ENCODE measurements at places on chromosomes 2 and 18.
A peak's percentile ranks its signal among the peaks of the same experiment; 100 is the strongest.

- no peak for DNase-seq
Measured at GRCh38 chr2:100616841-100617390, 54.1 kb downstream of the PDCL3 start.

DNA sequence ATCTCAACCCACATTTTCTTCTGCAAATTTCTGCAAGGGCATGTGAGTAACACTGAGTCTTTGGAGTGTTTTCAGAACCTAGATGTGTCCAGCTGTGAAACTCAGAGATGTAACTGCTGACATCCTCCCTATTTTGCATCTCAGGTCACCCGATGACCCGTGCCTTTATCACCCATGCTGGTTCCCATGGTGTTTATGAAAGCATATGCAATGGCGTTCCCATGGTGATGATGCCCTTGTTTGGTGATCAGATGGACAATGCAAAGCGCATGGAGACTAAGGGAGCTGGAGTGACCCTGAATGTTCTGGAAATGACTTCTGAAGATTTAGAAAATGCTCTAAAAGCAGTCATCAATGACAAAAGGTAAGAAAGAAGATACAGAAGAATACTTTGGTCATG lies 8.0 kb downstream of the UGT1A1 start:
- DNase-seq = no peak

DNA sequence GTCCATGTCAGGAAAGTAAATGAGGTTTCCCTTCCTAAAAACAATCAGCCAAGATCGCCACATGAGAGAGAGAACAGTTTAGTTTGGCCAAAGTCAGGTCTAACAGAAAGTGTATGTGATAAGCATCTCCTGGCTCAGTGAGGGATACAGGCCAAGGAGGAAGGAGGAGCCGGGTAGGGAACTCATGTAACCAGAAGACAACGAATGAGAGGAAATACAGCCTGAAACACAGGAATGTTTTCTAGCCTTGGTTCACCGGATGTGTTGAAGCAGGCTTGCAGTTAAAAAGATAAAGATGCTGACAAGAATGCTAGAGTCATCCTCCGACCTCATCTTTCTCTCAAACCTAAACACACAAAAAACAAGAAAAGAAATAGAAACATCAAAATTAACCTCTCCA lies 283.9 kb upstream of the SIX2 start:
- no peak for DNase-seq

- no peak for DNase-seq
Measured at GRCh38 chr2:32386739-32387138, 29.9 kb downstream of the BIRC6 start.

DNA sequence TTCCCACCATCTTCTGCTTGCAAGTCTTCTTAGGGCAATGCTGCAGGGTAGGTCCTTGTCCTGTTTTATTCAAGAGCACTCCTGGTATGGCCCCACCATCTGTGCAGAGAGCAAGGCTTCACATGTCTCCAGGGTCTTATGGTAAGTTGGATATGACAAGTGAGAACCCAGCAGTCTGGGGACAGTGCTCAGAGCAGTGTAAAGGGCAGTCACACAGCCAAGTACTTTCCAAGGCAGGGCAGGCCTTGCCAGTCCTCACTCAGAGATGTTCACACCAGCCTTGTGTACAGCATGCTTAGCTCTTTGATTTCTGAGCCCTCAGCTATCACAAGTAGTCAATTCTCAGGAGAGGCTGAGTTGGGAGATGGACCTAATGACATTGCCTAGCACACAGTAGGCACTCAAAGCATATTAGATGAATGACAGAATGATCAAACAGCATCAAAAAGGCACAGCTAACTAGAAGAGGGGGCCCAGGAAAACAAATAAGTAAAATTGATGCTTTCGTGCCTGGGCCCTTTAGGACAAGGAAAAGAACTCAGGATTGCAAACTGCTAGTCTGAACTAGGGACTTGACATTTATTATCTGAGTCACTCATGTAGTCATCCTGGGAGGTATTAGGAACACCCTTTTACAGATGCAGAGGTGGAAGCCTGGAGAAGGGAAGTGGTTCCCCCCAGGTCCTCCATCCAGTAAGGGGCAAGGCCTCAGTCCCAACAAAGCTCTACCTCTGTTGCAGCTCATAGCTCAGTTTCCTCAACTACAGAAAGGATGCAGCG lies 86.7 kb upstream of the CTAGE1 start:
- no peak for DNase-seq

- no peak for DNase-seq
Measured at GRCh38 chr18:75141166-75141565, 67.8 kb downstream of the PTGR3 start.

GRCh38 chr18:26406324-26406723 lies 142.0 kb downstream of the KCTD1 start:
- DNase-seq = no peak

GRCh38 chr2:115946891-115947290 lies 1504.5 kb downstream of the DPP10 start:
- no peak for DNase-seq

DNA sequence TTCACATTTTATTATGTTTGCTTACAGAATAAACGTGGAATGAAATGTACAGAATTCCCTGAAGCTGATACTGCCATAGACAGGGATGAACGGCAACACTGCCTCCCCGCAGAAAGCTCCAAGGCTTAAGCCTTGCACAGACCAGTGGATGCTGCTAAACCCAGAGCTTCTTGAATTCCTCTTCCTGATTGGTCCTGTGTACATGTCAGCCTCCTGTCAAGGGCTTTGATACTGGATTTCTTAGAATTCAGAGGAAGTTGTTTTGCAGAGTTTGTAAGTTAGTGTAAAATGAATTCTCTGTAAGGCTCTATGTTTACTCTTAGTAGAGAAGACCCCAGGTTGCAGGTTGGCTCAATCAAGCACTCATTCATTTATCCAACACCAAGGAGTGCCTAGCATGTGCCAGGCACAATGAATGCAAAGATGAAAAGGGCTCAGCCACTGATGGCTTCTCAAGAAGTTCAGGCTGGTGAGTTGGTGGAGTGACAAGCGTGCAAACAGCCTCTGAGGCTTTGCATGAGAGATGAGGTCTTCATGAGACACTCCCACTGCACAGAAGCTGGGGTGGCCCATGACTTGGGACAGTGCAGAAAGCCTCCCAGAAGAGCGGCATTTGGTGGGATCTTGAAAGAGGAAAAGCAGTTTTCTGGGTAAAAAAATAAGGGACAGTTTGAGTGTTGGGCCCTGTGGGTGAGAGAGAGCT lies 50.4 kb downstream of the ACKR3 start:
- DNase-seq = no peak

DNA sequence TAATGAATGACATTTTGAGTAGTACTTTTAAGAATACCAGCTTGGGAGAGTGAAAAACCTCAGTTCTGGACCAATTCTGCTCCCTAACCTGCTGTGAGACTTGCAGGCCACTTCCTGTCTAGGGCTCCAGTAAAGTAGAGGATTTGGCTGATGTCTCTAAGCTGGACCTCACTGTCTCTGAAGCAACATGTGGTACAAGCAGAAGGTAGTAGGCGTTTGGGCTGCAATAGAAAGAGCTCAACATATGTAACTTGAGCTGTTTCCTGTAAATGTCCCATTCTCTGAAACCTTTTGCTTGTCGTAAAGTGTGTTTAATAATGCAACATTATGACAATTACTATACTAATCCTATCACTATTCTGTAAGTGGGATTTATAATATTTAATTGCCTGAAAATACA lies 213.1 kb downstream of the MYO3B start:
- DNase-seq = no peak

DNA sequence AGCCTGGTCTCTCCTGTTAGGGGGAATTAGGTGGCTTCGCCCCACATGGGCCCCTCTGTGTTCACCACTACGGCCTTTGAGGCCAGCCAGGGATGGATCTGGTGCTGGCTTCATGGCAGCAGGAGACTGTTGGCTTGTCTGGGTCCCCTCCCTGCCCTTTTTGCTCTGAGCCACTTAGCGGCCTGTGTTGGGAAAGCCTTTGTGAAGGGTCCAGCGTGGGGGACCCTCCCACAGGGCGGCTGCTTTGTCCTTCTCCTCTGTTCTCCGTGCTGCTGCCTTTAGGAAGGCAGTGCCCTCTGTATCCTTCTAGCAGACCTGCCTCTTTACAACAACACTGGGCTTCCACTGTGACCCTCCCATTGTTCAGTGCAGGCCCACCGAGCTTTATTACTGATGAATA lies 118.4 kb downstream of the TSN start:
- DNase-seq = no peak

GRCh38 chr2:181393472-181393871 lies 63.7 kb upstream of the ITGA4 start:
- peak; percentile 65 for DNase-seq

- no peak for DNase-seq
Measured at GRCh38 chr2:199875400-199875799, 24.4 kb upstream of the FTCDNL1 start.

- no peak for DNase-seq
Measured at GRCh38 chr18:79584491-79585394, 94.9 kb upstream of the CTDP1 start.

DNA sequence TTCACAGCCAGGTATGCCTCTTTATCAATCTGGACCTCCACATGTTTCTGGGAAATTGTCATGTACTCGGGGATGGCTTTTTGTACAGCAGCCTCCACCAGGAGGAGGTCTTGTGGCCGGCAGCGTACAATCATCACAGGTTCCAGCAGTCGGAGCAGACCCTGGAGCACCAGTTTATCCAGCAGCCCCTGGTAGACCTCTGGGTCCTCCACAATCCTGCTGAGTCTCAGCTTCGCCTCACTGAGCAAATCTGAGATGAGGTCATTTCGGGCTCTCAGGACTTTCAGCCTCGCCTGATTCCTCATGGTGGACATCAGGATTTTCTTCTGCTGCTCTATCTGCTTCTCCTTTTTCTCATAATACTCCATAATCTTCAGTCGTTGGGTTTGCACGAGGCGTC lies 32.8 kb downstream of the TMEM247 start:
- no peak for DNase-seq

- no peak for DNase-seq
Measured at GRCh38 chr2:3193443-3194330, 183.9 kb downstream of the EIPR1 start.

GRCh38 chr18:63161032-63161760 lies 158.4 kb downstream of the BCL2 start:
- DNase-seq = no peak

- no peak for DNase-seq
Measured at GRCh38 chr18:61388010-61388409, 54.8 kb downstream of the CDH20 start.

DNA sequence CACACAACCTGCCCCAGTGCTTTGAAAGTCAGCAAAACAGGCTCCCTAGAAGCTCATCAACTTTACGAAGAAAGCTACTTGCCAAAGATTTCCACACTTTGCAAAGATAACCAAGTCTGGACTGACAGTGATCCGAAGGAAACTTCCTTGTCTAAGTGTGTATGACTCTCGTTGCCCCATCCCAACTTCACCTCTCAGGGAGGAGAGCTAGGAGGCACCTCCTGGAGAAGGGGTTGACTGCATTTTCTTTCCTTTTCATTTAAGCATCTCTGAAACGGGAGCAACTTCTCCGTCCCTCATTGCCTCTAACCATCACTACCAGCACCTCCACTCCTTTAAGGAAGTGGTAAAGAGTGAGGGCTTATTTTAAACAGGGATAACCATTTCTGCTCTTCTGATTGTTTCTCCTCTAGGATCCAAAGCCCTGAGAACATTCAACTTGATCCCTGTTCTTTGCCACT lies 7.0 kb downstream of the ZEB2 start:
- DNase-seq = no peak

- DNase-seq = no peak
Measured at GRCh38 chr2:36697424-36698066, 1.0 kb downstream of the VIT start.

- no peak for DNase-seq
Measured at GRCh38 chr18:63146828-63147409, 172.7 kb downstream of the BCL2 start.

GRCh38 chr2:2149379-2149778 lies 181.7 kb downstream of the MYT1L start:
- no peak for DNase-seq

GRCh38 chr2:165793779-165794535 lies at the start of gene GALNT3:
Gene GALNT3, minus strand, starts transcription at chr2:165794247. Its CDS starts 23,547 bp downstream, at chr2:165770700.
- no peak for DNase-seq

DNA sequence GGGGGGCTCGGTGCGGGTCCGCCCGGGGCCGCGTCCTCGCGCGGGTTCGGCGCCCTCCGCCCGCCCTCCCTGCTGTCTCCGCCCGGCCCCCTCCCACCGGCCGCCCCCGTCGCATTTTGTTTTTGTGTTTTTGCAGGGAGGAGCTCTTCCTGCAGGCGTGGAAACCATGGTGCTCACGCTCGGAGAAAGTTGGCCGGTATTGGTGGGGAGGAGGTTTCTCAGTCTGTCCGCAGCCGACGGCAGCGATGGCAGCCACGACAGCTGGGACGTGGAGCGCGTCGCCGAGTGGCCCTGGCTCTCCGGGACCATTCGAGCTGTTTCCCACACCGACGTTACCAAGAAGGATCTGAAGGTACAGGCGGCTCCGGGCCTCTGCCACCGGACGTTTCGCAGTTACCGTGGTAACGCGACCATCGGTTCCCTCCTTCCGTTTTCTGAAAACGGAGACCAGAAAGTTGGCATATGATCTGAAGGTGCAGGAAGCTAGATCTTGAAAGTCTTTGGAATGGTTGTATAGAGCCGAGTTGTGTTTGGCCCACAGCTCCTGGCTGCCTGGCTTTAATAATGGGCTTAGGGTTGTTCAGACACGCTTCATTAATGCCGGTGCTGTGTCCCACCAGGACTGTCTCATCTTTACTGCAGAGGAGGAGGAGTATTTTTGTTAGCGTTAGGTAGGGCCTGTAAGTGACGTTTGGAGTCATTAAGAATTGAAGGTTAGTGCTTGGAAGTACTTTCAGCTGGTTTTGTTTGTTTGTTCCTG lies 891 bp downstream of the KDM3A start:
- no peak for DNase-seq

- DNase-seq = no peak
Measured at GRCh38 chr2:29226375-29226774, 111.2 kb downstream of the CLIP4 start.

GRCh38 chr18:79534356-79534755 lies 138.6 kb downstream of the NFATC1 start:
- DNase-seq = no peak

GRCh38 chr2:134277223-134277622 lies 23.4 kb downstream of the MGAT5 start:
- no peak for DNase-seq

DNA sequence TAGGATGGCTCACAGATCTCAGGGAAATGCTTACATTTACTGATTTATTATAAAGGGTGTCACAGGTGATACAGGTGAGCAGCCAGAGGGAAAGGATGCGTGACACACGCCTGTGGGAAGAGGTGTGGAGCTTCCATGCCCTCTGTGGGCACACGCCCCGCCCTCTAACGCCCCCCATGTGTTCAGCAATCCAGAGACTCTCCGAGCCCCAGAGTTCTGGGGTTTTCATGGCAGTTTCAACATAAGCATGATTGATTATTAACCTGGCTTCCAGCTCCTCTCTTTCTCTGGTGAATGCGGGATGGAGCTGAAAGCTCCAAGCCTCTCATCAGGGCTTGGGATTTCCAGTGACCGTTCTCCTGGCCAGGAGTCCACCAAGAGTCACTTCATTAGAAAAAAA lies 34.3 kb upstream of the ODC1 start:
- no peak for DNase-seq

DNA sequence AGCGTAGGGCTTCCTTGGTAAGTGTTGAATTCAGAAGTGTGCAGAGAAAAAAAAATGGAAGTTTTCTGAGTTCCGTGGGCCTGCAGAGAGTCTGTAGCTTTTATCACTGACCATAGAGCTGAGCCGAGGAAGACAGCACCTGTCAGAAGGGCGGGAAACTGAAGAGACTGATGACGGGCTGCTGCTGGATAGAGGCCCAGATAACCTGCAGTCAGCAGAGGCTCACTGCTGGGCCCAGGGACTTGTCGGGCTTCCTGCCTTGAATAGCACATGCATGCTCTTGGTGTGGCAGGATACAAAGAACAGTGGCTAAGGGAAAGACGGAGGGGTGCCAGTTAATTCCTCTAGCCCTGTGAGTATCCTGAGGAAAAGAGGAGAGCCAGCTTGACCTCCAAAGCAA lies 166.4 kb downstream of the MGAT5 start:
- DNase-seq = no peak

All from NCI-H1436 treated with DMSO at 0.1 percent for 48 hours (cell line).